ENCODE measurements at places on chromosomes 13 and 19.

DNA sequence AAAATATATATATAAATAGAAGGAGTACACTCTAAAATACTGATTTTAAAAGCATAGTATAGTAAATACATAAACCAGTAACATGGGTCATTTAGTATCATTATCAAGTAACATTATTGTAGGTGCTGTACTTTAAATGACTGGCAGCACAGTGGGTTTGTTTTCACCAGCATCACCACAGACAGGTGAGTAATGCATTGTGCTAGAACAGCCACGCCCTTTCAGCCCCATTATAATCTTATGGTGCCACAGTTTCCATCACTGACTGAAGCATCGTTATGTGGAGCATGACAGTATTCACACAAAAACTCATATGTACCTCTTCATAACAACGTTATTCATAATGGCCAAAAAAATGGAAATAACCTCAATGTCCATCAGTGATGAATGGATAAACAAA lies 88.3 kb downstream of the DHRS12 start:
- no peak for DNase-seq

- no peak for DNase-seq
Observed at GRCh38 chr13:106736941-106737340, 169.0 kb upstream of the ARGLU1 start.

DNA sequence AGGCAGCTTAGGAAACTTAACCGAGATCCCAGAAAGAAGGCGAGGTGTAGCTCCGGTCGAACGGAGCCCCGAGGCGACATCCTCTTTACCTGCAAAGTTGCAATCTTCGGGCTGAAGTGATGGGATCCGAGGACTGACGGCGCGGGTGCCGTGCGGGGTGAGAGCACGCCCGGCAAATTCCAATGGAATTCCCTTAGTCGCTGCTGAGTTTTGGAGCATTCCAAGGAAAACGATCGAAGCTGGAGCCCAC lies 141 bp downstream of the TRPC4 start:
- DNase-seq: no peak

DNA sequence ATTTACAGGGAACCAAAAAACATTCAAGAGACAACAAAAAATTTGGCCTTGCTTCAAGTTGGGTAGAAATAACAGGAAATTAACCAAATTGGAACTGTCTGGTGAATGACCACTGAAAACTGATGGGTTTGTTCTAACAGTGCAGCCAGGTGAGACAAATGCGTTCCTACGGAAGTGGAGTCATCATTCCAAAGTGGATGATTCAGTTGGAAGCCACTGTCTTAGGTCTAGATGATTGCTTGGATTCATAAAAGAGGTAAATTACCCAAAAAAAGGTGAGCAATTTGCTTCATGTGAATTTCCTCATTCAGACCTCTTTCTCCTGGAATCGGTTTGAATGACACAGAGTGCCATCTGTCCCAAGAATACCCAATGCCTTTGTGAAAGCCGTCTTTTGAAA lies 87.1 kb upstream of the IPO5 start:
- no peak for DNase-seq

- DNase-seq: no peak
Observed at GRCh38 chr19:43820098-43820883, 6.8 kb upstream of the ZNF283 start.

DNA sequence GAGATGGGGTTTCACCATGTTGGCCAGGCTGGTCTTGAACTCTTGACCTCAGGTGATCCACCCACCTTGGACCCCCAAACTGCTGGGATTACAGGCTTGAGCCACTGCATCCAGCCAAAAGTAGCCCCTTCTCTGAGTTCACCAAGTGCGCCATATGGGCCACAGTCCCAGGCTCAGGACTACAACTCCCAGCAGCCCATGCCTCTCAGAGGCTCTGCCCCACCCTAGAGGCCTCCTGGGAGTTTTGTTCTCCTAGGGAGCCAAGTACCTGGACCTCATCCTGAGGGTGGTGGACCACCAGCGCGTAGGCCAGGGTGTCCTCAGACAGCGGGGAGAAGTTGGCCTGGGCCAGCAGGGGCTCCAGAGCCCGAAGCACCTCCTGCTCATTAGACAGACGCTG lies 18.8 kb downstream of the TMEM143 start:
- DNase-seq: no peak

DNA sequence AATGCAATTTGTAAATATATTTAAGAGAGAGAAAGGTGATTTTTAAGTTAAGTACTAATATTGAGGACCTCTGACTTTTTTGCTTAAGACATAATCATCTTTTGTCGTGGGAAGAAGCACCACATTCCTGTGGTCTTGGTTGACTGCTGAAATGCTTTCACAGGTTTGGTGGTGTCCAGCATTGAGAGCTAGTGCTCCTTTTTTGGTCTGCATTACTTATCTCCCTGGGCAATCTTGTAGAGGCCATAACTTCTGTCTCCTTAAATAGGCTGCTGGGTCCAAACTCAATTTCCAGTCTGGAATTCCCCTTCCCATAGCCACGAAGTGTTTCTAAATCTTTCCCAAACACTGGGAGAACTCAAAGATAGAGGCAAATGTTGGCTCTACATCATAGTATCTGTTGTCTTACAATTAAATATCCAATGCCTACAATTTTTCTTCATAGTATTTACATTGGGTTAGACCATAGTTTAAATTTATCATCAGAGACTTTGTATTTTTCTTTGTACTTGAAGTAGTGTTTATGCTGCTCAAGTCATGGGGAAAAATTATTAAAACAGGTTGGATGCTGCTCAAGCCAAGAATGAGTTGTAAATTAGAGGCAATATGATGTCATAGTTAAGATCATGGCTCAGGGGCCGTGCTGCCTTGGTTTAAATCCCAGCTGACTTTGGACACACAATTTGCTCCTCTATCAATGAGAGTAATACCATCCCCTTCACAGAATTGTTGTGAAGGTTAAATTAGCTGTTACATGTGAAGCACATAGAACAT lies 105.6 kb downstream of the POSTN start:
- peak; percentile 5 for DNase-seq
